ENCODE measurements at places on chromosomes 6 and 20.

GRCh38 chr6:10174056-10174455 is 240.8 kb downstream of the TFAP2A start:
- no peak for DNase-seq

DNA sequence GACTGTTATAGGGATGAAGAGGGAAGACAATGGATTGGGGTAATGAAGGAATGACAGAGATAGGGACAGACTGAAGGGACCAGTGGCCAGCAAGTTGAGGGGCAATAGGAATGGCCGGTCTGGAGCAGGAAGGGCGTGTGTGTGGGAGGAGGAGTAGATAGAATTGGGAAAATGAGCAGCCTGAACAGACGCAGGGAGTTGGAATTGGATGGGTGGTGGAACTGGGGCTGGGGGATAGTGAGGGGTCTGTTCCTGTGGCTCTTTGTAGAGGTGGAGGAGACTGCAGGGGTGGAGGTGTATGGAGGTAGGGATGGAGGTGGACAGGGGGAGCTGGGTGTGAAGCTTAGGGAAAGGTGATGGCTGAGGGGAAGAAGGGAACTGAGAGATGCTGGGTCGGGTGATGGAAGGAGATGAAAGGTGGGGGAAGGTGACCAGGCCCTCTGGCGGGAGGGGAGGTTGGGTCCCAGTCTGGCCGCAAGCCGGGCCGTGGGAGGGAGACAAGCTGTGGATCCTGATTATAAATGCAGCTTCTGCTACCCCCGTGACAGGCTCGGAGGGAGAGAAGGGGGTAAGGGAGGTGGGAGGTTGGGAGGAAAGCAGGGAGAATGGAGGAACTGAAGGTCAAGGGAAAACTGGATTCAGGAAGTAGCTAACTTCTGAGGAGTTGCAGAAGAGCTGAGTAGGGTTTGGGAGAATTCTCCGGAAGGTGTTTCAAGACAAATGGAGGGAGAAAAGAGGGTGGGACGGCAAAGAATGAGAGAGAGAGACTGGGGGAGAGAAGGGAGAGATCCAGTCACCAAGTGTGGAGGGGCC is 5.2 kb downstream of the SYNGAP1 start:
- no peak for DNase-seq

GRCh38 chr6:144063246-144063743 is 32.1 kb downstream of the SF3B5 start:
- no peak for DNase-seq

DNA sequence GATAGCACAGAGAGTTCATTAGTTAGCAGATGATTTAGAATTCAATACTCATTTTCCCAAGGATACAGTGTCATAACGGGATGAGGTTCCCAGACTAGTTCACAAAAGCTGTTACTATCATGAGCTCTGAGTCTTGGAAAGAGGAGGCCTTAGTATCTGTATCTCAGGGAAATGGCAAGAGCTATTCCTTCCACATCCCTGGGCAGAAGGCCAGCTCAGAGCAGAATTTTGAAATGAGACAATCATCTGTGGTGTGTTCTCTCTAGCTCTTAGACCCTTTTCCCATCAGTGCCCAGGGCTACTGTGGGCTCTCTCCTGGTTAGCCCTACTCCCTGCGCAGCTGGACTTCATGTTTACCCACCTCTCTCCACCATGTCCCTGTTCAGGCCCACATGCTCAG is 64.5 kb downstream of the JAG1 start:
- DNase-seq = peak; percentile 91

DNA sequence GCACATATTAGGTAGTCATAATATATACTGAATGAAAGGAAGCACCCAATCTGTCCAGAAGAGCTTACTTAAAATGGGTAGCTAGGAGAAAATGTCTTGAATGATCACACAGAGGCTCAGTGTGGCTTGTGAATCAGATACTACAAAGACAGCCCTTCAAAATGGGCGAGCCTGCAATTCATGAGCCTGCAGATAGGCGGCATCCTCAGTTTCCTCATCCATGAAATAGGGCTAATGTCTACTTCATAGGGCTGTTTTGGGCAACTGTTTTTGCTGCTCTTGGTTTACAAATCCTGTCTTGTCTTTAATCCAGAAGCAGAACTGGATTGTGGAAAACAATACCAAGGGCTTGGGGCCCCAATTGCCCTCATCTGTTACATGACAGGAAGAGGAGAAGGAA is 129.3 kb upstream of the KCNK16 start:
- DNase-seq = no peak

- DNase-seq = no peak
These were observed 52.6 kb downstream of the JAG1 start for GRCh38 chr20:10621149-10621548.

- DNase-seq = no peak
These were observed 127.1 kb downstream of the OPRM1 start for GRCh38 chr6:154166140-154166539.

- no peak for DNase-seq
These were observed 17.1 kb downstream of the TCF21 start for GRCh38 chr6:133906050-133906449.

DNA sequence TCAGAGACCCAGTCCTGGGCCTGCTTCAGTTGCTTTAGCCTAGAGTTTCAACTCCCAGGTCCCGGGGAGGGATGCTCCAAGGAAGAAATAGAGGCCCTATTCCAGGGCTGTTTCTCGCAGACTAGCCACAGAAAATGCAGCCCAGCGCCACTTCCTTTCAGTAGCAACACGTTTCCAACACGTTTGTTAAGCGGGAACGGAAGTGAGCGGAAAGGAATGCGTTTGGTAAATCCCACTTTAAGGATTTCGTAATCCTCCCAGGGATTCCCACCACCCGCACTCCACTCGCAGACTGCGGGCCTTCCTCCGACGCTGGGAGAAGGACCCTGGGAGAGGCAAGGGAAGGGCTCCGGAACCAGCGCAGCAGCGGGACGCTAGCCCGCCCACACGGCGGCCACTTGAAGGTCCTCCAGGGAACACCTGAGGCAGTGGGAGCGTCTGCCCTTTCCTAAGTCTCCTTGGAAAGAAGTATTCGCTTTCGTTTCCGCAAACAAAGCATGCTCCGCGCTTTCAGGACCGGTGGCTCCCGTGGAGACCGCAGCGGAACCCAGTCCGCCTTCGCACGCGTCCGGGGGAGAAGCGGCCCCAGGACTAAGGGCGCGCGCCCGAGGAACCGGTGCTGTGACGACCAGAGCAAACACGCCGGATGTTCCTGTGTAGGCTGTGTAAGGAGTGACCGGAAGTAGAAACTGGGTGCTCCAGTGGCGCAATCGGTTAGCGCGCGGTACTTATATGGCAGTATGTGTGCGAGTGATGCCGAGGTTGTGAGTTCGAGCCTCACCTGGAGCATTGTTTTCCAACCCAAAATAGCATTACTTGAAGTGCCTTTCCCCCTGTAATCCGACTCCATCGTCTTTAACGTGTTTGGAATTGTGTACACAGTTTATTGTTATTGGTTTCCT is 227.6 kb upstream of the PRSS16 start:
- DNase-seq = peak; percentile 91

DNA sequence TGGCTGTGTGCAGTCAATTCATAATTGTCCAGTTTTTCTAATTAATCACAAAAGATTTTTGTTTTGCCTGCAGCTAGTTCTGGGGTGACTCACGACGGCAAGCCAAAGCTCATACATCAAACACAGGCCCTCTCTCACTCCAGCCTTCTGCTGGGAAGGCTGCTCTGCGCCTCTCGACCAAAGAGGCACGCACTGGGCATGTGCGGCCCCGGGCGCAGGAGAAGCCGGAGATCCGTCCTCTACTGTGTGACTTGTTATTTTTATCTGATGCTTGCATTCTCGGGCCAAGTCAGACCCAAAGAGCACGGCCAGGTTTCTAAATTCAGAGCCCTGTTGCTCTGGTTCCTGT is 98.5 kb downstream of the TFAP2A start:
- DNase-seq = no peak

DNA sequence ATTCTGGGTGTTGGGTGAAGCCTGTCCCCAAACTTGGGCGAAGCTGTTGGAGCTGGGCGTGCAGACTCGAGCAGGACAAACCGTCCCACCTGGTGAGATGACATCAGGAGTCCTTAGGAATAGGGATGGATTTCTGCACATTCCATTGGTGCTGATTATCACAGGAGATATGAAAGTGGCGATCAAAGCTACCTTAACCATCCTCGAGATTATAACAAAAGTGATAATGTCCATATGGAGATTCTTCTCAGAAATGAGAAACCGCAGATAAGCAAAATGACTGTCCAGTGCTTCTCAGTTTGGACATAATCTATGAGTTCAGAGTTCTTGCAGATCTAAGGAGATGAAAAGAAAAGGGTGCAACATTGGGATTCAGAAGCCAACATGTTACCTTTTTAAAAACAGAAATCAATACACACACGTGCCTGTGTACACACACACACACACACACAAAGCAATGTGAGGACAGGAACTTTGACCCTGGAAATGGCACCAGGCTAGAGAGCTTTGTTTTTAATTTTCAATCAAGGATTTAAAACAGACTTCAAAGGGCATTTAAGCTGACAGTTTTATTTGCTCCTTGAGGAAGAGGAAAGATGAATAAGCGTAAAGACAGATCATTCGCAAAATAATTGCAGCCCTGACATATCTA is 165.4 kb downstream of the CD83 start:
- no peak for DNase-seq

- no peak for DNase-seq
These were observed 136.3 kb downstream of the SULF2 start for GRCh38 chr20:47648943-47649342.

DNA sequence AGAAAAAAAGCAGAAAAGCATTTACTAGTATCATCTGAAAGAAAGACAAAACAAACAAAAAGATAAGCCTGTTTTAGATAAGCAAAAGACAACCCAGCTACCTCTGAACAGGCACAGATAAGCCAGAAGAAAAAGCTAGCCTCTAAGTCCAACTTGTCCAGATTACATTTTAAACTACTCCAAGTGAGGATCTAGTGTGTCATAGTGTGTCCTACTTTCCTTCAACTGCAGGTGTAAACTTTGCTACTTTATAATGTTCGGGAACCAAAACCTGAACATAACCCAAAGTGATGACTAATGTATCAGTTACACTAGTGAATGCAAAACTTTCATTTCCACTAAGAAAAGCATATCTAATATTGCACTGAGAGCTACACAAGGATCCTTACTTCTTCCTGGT is 19.5 kb downstream of the ADNP start:
- DNase-seq = no peak

GRCh38 chr6:134584847-134585516 is 267.1 kb upstream of the SGK1 start:
- no peak for DNase-seq

DNA sequence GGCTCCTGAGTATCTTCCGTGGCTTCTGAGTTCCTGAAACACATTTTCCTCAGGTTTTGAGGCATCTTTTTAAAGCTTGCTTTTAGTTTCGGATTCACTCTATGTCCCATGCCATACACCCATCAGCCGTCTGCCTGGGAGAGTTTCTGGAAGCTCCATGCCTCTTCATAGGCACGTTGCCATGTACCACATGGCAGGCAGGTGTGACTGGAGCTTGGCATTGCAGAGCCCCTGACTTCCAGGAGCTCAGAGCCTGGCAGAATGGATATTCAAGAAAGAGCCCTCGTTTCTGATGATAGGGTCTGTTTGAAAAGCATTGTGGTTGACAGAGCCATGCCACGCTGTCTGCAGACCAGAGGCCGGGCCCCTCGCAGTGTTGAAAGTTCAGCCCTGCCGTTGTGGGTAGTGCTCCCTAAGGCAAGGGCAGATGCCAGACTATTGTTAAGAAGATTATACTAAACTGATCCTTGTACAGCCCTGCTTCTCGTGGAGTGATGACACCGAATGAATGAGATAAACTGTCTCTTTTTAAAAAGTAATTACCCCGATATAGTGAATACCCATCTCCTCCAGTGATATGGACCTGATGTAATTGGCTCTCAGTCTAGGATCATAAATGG is 100.0 kb downstream of the RPP40 start:
- DNase-seq = no peak

DNA sequence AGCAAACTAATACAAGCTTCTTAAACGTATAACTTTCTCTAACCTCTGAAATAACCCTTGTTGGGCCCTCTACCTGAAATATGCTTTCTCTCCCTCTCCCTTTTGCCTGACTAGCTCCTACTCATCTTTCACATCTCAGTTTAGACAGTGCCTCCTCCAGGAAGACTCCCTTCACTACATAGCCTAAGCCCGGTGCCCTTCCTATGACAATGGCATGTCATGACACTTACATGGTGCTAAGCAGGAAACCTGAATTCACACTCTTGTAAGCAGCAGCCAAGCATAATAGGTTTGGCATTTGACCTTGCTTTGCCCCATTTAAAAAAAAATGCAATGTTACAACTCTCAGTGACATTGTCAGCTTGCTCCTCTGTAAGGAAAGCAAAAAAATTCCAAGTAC is 33.1 kb upstream of the FBXL4 start:
- no peak for DNase-seq

DNA sequence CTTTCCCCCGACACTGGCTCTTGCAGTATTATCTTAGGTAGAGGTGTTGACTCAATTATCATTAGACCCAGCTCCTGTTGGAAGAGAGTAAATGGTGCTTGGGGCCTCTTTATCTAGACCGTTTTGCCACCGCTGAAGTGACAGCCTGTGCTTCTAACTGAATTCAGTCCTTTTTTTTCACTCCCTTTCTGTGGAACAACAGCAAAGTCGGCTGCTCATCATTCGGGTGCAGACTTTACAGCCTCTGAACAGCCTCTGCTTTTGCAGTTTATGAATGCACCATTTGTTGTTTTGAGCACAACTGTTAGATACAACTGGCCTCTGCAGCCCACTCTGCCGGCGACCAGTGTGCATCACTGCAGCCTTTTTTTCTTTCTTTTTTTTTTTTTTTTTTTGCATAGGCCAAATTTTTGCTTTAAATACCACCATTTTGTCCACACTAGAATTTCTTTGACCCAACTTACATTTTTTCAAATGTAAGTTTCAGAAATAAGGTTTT is 35.8 kb downstream of the RREB1 start:
- no peak for DNase-seq

DNA sequence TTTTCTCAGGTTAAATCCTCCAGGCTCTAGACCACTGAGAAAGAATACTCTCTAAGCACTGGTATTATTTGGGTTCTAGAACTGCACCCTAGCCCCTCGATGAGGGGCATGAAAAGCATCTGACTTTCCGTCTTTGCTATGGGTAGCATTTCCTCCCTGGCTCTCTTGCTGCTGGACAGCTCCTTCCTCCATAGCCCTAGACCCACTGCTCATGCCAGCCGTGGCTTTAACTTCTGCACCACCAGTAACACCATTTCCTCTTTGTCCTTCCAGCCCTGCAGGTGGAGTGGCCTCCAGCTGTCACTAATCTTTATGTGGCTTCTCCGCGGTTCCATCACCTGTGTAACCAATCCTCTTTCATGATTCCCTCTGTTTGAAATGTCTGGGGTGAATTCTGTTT is 194.9 kb downstream of the SCP2D1 start:
- no peak for DNase-seq
